ENCODE measurements at places on chromosomes 4 and X.

DNA sequence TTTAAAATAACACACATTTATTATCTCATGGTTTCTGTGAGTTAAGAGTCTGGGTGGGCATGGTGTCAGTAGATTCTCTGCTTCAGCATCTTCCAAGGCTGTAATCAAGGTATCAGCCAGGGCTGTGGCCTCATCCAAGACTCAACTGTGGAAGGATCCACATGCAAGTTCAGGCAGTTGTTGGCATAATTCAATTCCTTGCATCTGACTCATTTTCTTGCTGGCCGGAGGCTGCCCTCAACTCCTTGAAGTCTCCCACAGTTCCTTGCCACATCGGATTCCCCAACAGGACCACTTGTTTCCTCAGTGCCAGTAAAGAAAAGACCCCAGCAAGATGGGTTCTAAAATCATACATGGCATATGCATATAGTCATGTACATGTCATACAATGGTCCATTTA, 93.4 kb downstream of the NPNT start:
- no peak for DNase-seq

DNA sequence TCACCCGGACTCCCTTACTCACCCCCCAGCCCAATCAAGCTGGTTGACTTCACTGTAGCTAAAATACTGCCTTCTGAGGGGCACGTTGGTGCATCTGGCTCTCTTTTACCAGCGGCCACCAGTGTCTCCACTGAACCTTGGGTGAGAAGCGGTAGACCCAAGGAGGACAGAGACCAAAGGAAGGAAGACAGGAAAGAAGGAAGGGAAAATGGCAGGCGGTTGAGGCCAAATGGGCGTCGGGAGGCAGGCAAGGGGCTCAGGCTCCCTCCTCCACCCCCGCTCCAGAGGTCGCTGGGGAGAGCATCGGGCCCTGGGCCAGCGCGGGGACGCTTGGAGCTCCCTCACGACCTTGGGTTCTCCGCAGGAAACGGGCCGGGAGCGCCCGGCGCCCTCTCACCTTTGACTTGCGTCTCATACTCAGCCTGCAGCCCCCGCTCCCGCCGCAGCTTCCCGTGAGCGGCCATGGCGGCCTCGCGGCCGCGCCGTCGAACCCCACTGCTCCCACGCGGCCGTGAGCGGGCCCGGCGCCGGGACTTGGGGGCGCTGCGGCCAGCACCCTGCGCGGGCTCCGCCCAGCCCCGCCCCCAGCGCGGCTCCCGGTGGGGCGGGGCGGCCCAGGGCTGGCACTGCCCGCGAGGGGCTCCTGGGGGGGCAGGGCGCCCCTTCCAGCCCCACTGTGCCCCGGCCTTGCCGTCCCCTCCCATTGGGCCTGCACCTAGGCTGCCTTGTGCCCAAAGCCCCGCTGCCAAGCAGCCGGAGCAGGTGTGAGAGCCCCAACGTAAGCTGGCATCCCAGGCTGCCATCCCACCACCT, at the start of gene ARHGAP4:
TSS of gene ARHGAP4 (minus strand) at position 526 of the 813 bp plus-strand sequence. CDS start at position 464, 62 bp downstream.
- DNase-seq = peak; percentile 28

- no peak for DNase-seq
Measured at GRCh38 chr4:24322995-24323394, 261.4 kb downstream of the DHX15 start.

GRCh38 chrX:72043636-72044035, 88.1 kb downstream of the RTL5 start:
- DNase-seq = no peak

DNA sequence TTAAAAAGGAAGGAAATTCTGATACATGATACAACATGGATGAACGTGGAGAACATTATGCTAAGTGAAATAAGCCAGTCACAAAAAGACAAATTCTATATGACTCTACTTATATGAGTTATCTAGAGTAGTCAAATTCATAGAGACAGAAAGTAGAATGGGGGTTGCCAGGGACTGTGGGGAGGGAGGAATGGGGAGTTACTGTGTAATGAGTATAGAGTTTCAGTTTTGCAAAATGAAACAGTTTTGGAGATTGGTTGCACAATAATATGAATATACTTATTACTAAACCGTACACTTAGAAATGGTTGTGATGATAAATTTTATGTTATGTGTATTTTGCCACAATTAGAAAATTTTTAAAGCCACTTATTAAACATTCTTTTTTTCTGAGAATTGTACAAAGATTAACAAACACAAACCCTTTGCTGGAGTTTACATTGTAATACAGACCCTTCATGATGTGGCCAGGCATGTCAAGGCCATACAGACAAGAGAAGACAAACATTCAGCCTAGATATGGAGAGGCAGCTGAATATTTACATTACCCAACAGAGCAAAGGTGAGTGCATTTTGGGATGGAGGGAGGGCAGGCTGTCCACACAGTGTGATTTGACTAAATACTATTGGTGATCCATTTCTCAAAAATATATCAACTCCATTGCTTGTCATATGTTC, 21.2 kb upstream of the GPC3 start:
- DNase-seq = no peak

DNA sequence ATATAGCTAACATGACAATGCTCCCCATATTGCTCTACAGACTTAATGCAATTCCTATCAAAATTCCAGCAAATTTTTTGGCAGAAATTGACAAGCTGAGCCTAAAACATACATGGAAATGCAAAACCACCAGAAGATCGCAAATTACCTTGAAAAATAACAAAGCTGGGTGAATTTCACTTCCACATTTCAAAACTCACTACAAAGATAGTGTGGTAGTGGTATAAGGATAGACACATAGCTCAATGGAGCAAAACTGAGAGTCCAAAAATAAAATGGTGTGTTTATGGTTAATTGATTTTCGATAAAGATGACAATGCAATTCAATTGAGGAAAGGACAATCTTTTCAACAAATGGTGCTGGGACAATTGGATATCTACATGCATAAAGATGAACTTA, 65.8 kb downstream of the SLC9A7 start:
- DNase-seq = no peak

DNA sequence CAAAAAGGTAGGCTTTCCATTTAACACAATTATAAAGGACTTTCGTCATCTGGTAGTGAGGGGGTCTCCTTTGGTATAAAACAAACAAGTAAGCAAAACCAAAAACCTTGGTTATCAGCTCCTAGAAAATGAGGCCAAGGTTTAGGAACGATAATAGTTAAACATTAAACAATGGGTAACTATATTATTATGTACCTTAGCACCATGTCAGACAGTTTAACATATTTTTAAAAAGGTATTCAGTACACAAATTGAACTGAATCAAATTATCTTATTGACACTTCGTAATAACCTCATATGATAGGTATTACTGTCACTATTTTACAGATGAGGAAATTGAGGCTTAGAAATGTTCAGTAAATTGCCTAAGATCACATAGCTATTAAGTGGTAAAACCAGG, 32.1 kb upstream of the RAB9B start:
- DNase-seq = no peak

- no peak for DNase-seq
Measured at GRCh38 chr4:8083086-8083825, 75.4 kb downstream of the ABLIM2 start.

DNA sequence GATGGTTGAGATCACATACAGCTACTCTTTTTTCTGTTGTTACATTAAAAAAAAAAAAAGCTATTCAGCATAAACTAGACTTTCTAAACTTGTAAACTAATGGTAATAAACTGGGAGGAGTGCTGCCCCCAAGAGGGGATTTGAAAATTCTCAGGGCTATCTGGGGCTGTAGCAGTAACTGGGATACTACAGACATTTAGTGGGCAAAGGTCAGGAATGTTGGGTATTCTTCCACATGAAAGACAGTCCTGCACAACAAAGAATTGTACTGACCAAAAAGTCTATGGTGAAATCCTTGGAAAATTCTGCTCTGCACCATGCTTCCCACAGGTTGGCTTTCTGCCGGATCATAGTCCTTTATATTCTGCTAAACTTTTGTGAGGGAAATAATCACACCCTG, 232.6 kb upstream of the BOD1L1 start:
- no peak for DNase-seq

DNA sequence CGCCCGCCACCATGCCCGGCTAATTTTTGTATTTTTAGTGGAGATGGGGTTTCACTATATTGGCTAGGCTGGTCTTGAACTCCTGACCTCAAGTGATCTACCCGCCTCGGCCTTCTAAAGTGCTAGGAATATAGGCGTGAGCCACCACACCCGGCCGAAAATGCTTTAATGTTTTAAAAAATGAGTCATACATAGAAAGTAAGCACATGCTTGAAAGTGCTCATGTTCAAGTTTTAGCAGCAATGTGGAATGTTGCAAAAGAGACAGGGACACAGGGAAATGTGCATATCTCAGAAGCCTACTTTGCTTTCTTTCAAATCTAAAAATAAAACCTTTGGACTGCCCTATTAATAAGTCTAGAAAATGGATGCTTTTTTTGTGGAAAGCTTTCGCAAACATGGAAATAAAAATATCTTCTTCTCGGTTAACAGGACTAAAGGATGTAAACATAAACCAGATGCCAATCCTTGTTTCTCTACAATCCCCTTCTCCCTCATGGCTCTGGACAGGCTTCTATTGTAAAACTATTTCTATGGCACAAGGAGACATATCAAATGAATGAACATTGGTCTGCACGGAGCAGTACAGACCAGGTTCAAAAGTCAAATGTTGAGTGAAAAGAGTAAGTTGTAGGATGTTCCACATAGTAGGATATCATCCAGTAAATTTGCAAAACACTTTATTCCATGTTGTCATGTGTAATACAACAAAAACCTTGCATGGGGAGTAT, 15.0 kb downstream of the MECP2 start:
- DNase-seq = no peak

GRCh38 chr4:79526641-79527565, 118.9 kb upstream of the GK2 start:
- DNase-seq = no peak

DNA sequence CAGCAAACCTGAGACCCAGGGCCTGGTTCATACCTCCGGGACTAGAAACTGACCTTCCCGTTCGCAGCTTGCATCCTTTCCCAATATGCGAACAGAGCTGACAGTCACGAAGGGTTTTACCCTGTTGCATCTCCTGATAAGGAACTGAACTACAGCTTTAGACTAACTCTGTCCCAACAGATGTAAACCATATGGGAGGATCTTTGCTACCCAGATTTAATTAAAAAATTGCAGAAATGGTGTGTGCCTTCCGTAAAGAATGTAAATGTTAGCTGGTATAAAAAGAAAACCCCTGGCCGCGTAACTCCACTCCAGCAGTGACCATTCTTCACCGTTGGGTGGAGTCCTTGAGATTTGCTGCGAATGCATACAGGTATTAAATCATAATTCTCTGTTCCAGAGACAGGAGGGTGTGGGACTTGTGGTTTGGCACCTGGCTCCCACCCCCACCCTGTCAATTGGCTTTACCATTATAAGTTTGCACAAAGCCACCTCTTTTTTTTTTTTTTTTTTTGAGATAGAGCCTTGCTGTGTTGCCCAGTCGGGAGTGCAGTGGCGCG, 40.6 kb upstream of the SORCS2 start:
- no peak for DNase-seq

DNA sequence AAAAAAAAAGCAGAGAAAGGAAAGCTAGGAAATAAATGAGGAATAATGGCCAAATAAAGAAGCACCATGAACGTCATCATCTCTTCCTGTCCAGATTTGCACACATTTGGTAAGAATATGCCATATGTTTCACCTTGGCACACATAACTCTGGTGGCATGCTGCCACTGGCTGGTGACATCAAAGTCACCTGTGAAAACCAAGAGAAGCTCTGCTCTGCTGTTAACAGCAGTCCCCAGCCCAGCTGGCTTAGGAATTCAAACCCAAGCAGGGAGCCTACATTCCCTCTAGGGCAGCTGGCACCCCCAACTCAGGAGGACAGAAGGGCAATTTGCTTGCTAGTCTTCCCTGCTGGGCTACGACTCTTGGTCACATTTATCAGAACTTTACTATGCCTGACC, 77.6 kb downstream of the RASL11B start:
- no peak for DNase-seq

DNA sequence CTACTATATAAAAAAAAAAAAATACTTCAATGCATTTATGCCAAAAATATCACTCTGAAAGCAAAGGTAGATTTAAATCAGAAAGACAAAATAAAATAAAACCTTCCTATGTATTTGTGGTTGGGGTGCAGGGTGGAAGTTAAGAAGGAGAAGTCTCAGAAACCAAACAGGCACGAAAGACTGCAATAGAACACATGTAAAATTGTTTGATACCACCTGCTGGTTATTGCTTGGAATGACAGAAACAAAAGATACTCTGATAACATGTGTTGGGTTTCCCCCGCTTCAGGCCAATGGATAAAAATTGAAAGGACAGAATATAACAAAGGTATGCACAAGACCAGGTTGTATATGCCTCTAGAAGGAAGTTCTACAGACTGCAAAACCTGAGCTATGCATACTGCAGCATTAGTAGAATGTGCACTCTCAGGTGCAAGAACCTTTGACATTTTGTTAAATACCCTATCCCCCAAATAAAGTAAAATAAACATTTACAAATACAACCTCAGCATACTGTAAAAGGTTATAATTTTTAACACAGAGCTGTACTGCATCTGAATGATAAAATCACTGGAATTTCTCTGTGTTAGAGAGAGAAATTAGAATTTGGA, 118.8 kb downstream of the GABRA2 start:
- no peak for DNase-seq

- no peak for DNase-seq
Measured at GRCh38 chr4:122082661-122083060, 69.5 kb upstream of the BLTP1 start.

DNA sequence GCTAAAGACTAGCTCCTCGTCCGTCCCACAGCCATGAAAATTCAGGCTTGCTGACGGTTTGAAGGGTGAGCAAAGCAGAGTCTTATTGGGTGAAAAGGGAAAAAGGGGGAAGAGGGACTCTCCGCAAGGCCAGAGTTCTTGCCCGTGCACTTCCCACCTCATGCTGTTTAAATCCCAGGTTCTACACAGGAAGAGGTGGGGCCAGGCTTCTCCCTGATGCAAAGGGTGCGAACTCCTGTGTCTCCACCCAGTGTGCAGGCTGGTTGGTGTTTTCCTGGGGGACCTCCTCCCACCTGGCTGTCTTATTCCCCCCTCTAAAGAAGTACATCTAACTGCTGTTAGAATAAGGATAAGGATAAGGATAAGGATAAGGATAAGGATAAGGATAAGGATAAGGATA, 18.0 kb upstream of the LANCL3 start:
- no peak for DNase-seq

DNA sequence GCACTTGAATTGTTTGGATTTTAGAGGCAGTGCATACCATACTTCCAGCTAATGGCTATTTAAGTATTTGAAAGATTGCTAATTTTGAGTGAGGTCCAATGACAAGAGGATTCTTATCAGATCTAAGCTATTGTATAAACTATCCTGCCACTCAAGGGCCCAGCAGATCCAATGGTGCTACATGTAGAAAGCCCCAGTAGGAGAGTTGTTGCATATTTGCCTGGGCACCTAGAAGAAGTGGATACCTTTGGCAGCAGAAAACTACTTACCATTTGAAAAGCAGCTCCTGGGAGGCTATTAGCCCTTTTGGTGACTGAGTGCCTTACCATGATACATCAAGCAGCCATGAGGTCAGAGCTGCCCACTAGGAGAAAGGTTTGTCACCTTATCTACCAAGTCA, 447.3 kb downstream of the C4orf33 start:
- DNase-seq = no peak
